ENCODE measurements at places on chromosomes 12 and 14. TPM values are rescaled to one million over a fixed set of nuclear protein-coding genes. Genes with fewer than 3 reads are reported as not detected.

DNA sequence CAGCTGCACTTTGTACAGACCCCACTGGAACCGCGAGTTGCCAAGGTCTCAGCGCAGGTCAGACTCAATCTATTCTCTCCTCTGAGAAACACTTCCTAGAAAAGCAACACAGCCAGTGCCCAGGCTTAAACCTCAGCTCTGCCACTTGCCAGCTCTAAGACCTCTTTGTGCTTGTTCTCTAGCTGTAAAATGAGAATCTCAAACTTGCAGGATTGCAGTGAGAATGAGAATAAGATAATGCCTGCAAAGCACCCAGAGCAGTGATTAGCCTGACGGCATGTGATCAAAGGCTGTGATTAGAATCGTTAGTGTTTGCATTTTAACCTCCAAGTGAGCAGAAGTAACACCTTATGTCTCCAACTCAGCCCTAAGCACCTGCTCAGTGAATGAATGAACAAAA, 21.3 kb downstream of the ANO2 start:
- DNase-seq, result no peak

GRCh38 chr12:98405805-98406366, 109.5 kb upstream of the TMPO start:
- no peak for DNase-seq

DNA sequence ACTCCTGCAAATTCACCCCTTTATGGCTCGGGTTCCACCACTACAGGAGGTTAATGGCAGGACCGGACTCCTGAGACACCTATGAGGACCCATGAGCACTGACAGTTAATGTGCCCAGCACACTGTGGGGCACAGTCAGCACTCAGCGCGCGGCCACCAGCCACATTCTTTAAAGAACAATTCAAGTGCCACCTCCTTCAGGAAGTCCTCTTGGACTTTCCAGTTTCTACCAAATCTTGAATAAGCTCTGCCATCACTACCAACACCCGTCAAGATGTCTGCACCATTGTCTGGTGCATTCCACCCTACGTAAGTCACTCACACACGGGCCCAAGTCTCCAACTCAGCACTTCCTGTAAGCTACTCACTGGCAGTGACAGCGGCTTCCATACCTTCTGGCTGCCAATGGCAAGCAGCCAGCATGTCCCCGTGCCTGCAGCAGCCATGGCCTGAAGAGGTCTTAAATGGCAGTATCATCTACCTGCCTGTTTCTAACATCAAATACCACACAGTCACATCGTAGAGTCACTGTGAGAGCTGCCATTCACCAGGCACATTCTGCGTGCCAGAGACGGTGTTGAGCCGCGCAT, 48.5 kb downstream of the CDC42BPB start:
- DNase-seq, result no peak

DNA sequence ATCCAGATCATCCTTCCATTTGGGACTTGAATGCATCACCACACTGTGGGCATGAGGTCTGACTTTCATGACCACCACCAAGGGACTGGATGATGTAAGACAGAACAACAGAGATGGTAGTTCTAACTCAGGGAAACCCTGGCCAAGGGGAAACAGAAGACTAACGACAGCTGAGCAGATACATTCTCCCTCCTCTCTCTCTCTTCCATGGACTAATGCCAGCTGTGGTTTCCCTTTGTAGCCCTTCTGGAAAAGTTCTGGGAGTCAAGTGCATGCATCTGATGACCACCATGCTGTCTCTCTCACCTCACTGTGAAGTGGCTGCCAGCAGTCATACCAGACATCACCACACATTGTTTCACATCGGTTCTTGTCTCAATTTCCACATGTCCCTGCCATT, 3.4 kb downstream of the TAS2R30 start:
- DNase-seq, result no peak

PPP2R3C gene
- total RNA-seq, result 37.4 TPM

Data from activated CD4-positive, alpha-beta T cell treated with anti-CD3 and anti-CD28 coated beads, Interleukin-2, amount 10 ng/mL, durations not matched to agents 7 days and 5 days (primary cell).